ENCODE measurements at places on chromosomes 3 and 15.
A peak's percentile ranks its signal among the peaks of the same experiment; 100 is the strongest.

- peak; percentile 38 for DNase-seq
Observed at GRCh38 chr15:88894348-88894818, 961 bp downstream of the HAPLN3 start.

GRCh38 chr3:191919491-191920026, 458.6 kb downstream of the PYDC2 start:
- no peak for DNase-seq

- DNase-seq, result no peak
Observed at GRCh38 chr3:127016043-127016343, 33.1 kb downstream of the PLXNA1 start.

DNA sequence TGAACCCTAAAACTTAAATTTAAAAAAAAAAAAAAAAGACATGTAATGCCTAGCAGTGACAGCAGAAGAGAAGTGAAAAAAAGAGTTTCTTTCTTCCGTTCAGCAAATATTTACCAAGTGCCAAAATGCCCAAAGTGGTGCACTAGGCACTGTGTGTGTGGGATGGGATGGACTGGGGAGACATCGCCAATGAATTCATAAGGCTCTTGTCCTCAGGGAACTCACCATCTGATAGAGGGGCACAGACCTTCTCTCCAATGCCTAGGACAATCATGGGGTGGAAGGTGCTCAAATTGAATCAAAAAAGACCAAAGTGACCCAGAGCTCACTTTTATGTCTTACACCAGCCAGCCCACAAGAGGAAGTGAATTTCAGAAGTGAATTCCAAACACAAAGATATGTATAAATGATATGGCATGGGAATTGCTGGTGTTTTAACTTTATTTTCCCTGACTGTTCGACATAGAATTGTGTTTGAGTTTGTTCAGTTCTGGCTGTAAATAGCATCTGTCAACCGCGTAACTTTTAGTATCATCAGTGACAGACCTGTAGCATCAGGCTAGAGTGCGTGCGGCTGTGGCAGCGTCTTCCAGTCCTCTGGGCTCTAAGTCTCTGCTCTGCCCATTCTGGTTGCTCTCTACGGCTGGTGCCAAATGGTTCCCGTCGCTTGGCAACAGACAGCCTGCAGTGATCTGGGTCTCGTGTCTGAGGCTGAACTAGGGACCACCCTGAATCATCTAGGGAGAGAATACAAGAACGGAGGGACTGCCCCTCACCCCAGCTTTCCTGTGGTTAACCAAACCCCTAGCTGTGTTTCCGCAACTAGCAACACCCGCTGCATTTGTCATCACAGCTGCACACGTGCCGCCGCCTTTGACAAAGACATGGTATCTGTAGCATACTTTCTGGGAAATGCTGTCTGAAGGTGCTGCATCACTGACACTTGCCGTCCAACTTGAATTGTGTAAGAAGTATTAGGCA, 154.0 kb upstream of the THBS1 start:
- DNase-seq, result peak; percentile 97

DNA sequence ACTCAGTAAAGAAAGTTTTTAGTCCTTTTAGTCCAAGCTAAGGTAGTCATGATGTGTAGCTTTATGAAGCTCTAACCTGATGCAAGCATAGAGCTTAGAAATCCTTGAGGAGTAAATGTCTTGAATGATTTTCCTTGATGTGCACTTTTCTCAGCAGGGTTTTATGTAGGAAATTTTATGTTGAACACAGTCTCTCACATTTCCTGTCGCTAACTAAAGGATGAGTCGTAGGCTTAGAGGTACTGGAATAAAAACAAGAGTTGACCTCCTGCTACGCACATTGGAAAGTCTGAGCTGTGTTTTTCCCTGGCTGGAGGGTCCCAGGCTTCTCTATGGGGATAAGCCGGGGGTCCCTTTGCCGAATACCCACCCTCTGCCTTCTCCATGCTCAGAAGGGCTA, 34.7 kb upstream of the ZPLD1 start:
- DNase-seq, result peak; percentile 51

GRCh38 chr3:117666325-117666724, 956.7 kb downstream of the TUSC7 start:
- DNase-seq, result no peak

- DNase-seq, result no peak
Observed at GRCh38 chr3:1910322-1910721, 188.3 kb upstream of the CNTN4 start.

- no peak for DNase-seq
Observed at GRCh38 chr3:38551026-38551832, 55.1 kb downstream of the EXOG start.

- DNase-seq, result no peak
Observed at GRCh38 chr15:42846647-42847046, 73.9 kb downstream of the TTBK2 start.

- DNase-seq, result no peak
Observed at GRCh38 chr3:134052370-134052769, 22.6 kb upstream of the SLCO2A1 start.

DNA sequence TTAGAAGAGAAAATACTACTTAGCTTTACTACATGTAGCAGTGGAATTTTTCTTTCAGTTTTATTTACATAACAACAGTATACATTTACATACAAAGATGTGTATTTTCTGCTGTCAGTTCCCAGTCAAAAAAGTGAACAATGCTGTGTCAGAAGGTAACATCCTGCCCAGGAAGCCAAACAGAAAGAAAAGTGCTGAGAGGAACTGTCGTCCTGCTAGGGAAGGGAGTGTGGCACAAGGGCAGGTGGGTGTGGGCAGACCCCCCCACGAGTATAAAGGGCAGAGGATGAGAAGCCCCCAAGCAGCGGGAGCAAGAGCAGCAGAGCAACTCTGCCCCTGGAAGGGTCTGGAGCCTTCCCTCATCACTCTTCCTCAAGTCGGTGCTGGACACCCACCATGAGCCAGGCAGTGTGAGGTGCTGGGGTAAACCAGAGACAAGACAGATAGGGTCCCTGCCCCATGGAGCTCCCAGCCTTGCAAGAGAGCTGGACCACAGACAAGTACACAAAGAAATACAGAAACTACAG, 39.7 kb downstream of the TBC1D2B start:
- no peak for DNase-seq

DNA sequence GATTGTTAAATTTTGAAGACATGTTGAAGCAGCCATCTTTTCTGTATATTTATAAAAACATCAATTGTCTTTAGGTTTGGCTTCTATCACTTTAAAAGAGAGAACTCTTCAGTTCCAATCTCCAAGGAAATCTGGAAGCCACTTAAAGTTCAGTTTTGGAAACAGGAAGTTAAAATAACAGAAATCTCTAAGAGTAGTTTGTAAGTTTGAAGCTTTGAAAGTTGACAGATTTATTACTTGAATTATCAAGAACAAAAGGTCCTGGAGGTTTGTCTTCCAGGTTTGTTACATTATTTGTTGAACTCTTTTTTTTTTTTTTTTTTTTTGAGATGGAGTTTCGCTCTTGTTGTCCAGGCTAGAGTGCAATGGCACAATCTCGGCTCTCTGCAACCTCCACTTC, 30.0 kb downstream of the RNF111 start:
- DNase-seq, result no peak

- DNase-seq, result no peak
Observed at GRCh38 chr3:7710284-7710683, 791.3 kb upstream of the LMCD1 start.

GRCh38 chr3:36864180-36865053, 80.4 kb downstream of the TRANK1 start:
- no peak for DNase-seq

- peak; percentile 22 for DNase-seq
Observed at GRCh38 chr3:161388855-161389254, 17.5 kb upstream of the SPTSSB start.

DNA sequence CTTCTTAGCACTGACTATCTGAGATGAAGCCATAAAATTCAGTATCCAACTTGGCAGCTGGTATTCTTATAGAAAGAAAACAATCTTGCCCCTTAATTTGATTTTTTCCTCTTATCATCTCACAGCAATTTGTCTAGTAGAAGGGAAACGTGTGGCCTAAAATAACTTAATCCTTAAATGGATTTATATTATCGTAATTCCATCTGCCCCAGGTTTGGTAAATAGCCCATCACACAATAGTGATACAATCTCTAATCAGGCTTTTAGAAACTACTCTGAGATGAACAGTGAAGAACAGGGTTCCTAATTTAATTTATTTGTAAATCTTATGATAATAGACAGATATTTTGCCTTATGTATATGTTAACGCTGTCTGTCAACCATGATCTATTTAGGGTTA, 24.8 kb downstream of the PEX5L start:
- DNase-seq, result no peak

- DNase-seq, result peak; percentile 95
Observed at GRCh38 chr3:171306631-171307030, 153.6 kb downstream of the TNIK start.

DNA sequence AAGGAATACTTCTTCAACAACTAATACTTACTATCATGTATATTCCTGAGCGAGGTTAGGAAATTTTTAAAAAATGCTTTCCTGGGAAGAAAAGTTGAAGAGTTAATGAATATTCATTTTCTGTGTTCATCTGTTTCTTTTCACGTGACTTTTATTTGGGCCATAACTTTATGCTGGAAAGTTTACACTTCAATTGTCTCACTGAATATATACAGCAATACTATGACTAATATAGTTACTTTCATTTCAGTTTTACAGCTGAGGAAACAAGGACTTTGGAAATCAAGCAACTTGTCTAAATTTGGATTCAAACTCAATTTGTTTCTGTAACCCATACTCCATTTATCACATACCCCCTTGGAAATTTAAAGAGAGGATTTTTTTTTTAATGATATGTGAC, 894.2 kb downstream of the ROBO1 start:
- DNase-seq, result no peak

DNA sequence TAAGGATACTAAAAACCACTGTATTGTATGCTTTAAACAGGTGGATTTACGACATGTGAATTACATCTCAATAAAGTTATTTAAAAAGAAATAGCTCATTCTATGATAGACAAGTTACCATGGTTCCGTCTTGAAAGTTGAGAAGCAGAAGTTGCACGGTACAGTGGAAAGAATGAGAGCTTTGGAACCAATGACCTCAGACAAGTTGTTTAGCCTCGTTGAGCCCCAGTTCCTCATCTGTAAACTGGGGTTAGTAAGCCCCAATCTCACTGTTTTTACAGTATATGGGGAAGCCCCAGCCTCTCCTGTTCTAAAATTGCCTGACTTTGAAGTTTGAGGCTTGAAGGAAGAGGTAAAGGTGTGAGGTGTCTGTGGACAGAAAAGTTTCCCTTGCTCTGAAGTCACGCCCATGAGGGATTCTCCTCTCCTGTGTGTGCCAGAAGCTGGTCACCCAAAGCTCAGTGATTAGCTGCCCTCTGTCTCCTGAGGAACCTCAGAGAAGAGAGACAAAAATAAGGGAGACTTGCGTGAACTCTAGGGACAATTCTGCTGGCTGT, 10.0 kb downstream of the CRYGS start:
- DNase-seq, result no peak

GRCh38 chr3:131540821-131541220, 38.0 kb upstream of the MRPL3 start:
- no peak for DNase-seq

DNA sequence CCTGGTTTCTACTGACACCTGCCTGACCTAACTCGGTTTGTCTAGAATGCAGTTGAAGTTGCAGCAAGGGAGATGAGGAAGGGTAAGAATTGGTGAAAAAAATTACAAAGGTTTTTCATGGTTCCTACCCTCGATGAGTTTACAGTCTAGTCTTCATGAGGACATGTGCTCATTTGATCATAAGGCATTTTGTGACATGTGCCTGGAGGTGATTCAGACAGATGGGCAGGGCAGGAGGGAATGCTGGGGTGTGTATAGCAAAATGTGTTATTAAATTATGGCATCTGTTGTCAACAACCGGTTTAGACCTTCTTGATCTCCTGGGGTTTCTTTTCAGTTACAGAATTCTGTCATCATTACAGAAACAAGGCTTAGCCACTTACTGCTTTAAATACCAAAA, 101.2 kb downstream of the CACNA1D start:
- DNase-seq, result no peak

DNA sequence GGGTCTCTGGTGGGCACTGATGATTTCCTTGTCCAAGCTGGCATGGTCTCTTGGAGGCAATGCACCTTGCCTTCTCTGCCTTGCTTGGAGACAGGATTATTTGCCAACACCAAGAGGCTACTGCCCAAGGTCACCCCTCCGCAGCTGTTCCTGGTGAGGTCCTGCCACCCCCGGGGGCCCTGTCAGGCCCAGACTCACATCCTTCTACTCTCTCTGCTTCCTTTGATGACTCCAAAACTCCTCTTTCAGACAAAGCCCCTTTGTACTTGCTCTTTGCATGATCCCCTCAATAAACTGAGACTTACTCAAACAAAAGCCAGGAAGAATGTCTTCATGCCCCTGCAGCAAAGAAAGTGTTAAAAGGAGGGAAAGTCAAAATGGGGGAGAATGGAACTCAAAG, 137.7 kb downstream of the MEX3B start:
- no peak for DNase-seq

GRCh38 chr3:141795276-141795675, 32.1 kb downstream of the GRK7 start:
- no peak for DNase-seq

GRCh38 chr3:66138336-66139313, 82.2 kb upstream of the SLC25A26 start:
- peak; percentile 75 for DNase-seq

- DNase-seq, result no peak
Observed at GRCh38 chr3:43857361-43858293, 166.9 kb downstream of the ABHD5 start.

DNA sequence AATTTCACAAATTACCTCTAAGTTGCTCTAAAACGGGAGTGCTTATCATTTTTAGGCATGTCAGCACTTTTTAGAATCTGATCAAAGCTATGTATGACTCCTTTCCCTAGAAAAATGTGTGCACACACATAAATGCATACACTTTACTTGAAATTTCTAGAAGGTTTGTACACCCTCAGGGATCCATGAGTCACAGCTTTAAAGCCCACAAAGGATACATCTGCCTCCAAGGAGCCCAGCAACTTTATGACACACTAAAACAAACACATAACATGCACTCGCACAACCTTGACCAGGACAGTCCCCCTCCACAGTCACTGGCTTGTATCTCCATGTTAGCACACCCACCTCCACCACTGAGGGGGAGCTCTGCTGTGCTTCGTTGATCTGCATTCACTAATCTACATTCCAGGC, 722.0 kb upstream of the CFAP20DC start:
- DNase-seq, result peak; percentile 85

GRCh38 chr3:149765762-149766334, 13.6 kb upstream of the COMMD2 start:
- peak; percentile 35 for DNase-seq

DNA sequence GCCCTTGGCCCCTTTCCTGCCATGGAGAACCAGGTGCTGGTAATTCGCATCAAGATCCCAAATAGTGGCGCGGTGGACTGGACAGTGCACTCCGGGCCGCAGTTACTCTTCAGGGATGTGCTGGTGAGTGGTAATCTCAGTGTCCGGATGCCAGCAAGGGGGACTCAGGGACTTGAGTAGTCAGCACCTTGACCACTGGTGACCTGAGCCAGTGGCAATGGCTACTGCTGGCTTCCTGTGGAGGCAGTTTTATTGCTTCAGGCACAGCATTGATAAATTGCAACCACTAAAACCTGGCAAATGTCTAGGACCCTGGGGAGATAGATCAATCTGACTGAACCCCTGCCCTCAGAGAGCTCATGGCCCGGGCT, 830 bp downstream of the MAP2K5 start:
- no peak for DNase-seq

All from fibroblast of skin of right quadriceps (primary cell).